ENCODE measurements at places on chromosomes 3 and 15. TPM values are rescaled to one million over a fixed set of nuclear protein-coding genes. Genes with fewer than 3 reads are reported as not detected.

- H3K27me3 ChIP-seq: no peaks in the 10 kb centered on the region
- no peaks in the 10 kb centered on the region for H3K36me3 ChIP-seq
- no peak overlapping the region for H3K27ac ChIP-seq
- no peak overlapping the region for H3K4me3 ChIP-seq
- no peaks in the 10 kb centered on the region for H3K4me1 ChIP-seq
These were observed 172.8 kb downstream of the SUCNR1 start for GRCh38 chr3:152046280-152046679.

IL17RD gene
- total RNA-seq: 33.6 TPM

GOLGA8O gene
- total RNA-seq: not detected

- peaks cover 19% of the 10 kb centered on the region for H3K4me1 ChIP-seq
- H3K4me3 ChIP-seq: no peak overlapping the region
- no peak overlapping the region for H3K27ac ChIP-seq
- no peak for DNase-seq
These were observed 36.7 kb downstream of the ABTB1 start for GRCh38 chr3:127709320-127710060.

DNA sequence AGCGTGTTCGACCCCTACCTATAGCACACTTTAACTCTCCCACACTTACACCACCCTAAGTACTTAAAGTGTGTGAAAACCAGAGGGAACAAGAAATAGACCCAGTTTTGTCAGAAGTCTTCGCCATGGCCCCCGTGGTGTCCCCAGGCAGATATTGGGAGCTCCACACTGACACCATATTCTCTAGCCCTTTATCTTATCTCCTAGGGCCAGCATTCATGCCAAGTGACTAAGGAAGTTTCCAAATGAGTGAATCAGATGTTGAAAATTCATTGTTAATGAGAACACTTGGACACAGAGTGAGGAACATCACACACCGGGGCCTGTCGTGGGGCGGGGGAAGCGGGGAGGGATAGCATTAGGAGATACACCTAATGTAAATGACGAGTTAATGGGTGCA lies 31.8 kb downstream of the P3H2 start:
- no peak overlapping the region for H3K4me3 ChIP-seq
- H3K4me1 ChIP-seq: peaks cover 26% of the 10 kb centered on the region
- H3K27me3 ChIP-seq: no peaks in the 10 kb centered on the region
- no peaks in the 10 kb centered on the region for H3K36me3 ChIP-seq
- H3K27ac ChIP-seq: no peak overlapping the region

DNA sequence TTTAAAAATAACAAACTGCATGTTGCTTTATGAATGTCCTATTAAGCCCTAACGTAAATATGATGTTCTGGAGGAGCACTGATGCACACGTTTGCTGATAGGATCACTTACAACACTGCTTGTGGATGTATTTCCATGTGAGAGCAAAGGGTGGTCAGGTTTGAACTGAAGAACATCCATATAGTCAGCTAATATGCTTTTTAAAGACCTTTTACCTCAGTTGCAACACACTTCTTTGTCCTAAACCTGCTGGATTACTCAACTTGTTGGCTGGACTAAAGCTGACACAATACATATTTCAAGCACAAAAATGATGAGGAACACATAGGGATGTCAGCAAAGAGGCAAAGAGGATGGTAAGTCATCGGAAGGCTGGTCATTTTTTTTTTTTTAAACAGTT lies 186.6 kb downstream of the TIGIT start:
- no peak for DNase-seq
- H3K4me1 ChIP-seq: no peaks in the 10 kb centered on the region
- H3K4me3 ChIP-seq: no peak overlapping the region
- no peak overlapping the region for H3K27ac ChIP-seq

DNA sequence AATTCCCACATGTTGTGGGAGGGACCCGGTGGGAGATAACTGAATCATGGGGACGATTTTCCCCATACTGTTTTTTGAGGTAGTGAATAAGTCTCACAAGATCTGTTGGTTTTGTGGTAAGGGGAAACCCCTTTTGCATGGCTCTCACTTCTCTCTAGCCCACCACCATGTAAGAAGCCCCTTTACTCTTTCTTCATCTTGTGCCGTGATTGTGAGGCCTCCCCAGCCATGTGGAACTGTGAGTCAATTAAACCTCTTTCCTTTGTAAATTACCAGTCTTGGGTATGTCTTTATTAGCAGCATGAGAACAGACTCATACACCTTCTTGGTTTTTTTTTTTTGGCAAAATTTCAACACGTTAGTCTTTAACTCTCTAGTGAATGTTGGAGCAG lies 18.1 kb downstream of the ARL8B start:
- no peaks in the 10 kb centered on the region for H3K36me3 ChIP-seq
- H3K27me3 ChIP-seq: no peaks in the 10 kb centered on the region
- no peaks in the 10 kb centered on the region for H3K4me1 ChIP-seq
- no peak for DNase-seq
- no peak overlapping the region for H3K4me3 ChIP-seq

IRAK2 gene
- total RNA-seq: 0.26 TPM

WDR72 gene
- total RNA-seq: 2.3 TPM
